ENCODE measurements at places on chromosomes 1 and 21. TPM values are rescaled to one million over a fixed set of nuclear protein-coding genes. Genes with fewer than 3 reads are reported as not detected.

The DIRAS3 gene
- 0.36 TPM for total RNA-seq

The PRR9 gene
- total RNA-seq, result not detected

The OXCT2 gene
- total RNA-seq, result not detected

The FCRLA gene
- total RNA-seq, result not detected

The PLEKHN1 gene
- total RNA-seq, result 0.38 TPM

The CFH gene
- 24.0 TPM for total RNA-seq

The SNX7 gene
- 34.0 TPM for total RNA-seq

The DISP3 gene
- total RNA-seq, result 0.21 TPM

The GSTM5 gene
- total RNA-seq, result not detected

The SLC16A4 gene
- total RNA-seq, result 16.5 TPM

The PITHD1 gene
- total RNA-seq, result 36.4 TPM

The FMN2 gene
- total RNA-seq, result 3.5 TPM

The TAF13 gene
- total RNA-seq, result 101 TPM

The NMNAT2 gene
- 3.0 TPM for total RNA-seq

The FAM163A gene
- not detected for total RNA-seq

The LEFTY1 gene
- 0.56 TPM for total RNA-seq

The TRIM17 gene
- total RNA-seq, result not detected

The FUBP1 gene
- total RNA-seq, result 92.0 TPM

The HNRNPCL4 gene
- total RNA-seq, result not detected

The OPRD1 gene
- 0.10 TPM for total RNA-seq

The ITLN2 gene
- not detected for total RNA-seq

The RNU1-4 gene
- total RNA-seq, result 1,438 TPM

The CCDC185 gene
- not detected for total RNA-seq

The OR2W3 gene
- total RNA-seq, result not detected

The BTBD19 gene
- total RNA-seq, result 43.4 TPM

The CLDN17 gene
- total RNA-seq, result not detected

The PPT1 gene
- 48.6 TPM for total RNA-seq

The NPL gene
- total RNA-seq, result 4.3 TPM

The SHE gene
- 0.10 TPM for total RNA-seq

The LORICRIN gene
- not detected for total RNA-seq

The MAEL gene
- total RNA-seq, result not detected

The PTBP2 gene
- 13.2 TPM for total RNA-seq

The C1QA gene
- not detected for total RNA-seq

The SYPL2 gene
- 0.75 TPM for total RNA-seq

The LAX1 gene
- not detected for total RNA-seq

The FOXO6 gene
- 3.2 TPM for total RNA-seq

The TMEM61 gene
- not detected for total RNA-seq

The ENO1 gene
- 955 TPM for total RNA-seq

The SLC2A5 gene
- 0.27 TPM for total RNA-seq

The STYXL2 gene
- total RNA-seq, result 10.5 TPM

The SMG5 gene
- total RNA-seq, result 65.9 TPM

The YIPF1 gene
- total RNA-seq, result 17.2 TPM

The CFHR5 gene
- total RNA-seq, result not detected

The GUCA2A gene
- total RNA-seq, result not detected

Measured in chondrocyte (in vitro differentiated cells).